ENCODE measurements at places on chromosomes 4 and X. TPM values are rescaled to one million over a fixed set of nuclear protein-coding genes. Genes with fewer than 3 reads are reported as not detected.

The SPANXN1 gene
- polyA plus RNA-seq = not detected

The FABP2 gene
- polyA plus RNA-seq = not detected

The GPC4 gene
- polyA plus RNA-seq = 98.8 TPM

The CXCL11 gene
- not detected for polyA plus RNA-seq

The PPP2R2C gene
- 0.45 TPM for polyA plus RNA-seq

The SRPX2 gene
- polyA plus RNA-seq = 21.0 TPM

The UGT2B7 gene
- not detected for polyA plus RNA-seq
